ENCODE measurements at places on chromosomes 1 and 21.

DNA sequence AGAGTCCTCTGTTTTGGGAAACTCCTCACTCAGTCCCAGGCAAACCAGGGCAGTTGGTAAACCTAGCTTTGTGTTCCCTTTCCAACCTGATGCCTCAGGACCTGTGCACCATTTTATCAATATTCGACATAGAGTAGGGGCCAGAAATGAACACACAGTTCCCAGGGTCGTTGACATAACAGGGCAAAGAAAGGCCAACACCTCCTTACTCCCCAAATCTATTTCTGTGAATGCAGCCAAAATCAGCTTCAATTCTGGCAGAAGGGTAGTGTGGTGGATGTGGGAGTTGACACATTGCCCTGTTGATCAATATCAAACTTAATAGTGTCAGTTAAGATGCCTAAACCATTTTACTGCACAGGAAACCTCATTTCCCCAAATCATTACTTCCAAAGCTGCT, 104.6 kb upstream of the SPATA6 start:
- DNase-seq: no peak

DNA sequence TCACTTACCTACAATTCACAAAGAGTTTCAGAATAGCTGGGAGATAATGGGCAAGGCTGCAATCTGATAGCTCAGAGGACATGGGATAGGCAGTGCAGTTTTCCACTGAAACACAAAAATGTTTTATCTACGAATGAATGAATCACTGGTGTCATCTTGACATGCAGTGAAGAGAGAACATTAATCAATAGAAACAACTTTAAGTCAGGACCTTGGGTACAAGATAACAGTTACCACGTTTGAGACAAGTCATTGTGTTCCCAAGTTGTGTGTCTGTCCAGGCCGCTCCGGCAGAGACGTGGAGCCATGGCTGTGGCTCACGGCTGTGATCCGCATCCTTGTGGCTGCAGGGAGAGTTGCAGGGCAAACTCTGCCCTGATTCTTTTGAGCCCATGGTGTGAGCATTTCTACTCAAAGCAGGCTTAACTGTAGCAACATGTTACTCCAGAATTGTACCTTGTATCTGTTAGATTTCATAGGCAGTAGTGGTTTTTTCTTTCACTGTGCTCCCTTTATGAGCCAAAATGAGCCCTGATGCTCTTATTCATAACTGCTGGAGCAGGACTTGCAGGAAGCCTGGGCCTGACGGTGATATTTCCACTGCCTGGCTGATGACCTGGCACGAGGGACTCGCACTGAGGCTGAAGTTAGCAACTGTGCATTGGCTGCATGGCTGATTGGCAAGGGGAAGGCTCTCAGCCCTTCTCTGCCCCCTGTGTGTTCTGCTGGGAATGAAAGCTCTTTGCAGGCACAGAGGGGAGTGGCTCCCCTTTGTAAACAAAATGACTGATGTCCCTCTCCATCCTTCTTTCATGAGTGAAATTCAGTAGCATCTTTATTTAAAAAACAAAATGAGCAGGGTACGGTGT, 465.2 kb downstream of the AJAP1 start:
- DNase-seq: no peak

GRCh38 chr1:86641318-86641717, 63.1 kb upstream of the SH3GLB1 start:
- no peak for DNase-seq

GRCh38 chr1:224542783-224543440, 73.2 kb upstream of the CNIH3 start:
- DNase-seq: no peak

GRCh38 chr21:34989337-34990151, 59.6 kb downstream of the RUNX1 start:
- DNase-seq: no peak

DNA sequence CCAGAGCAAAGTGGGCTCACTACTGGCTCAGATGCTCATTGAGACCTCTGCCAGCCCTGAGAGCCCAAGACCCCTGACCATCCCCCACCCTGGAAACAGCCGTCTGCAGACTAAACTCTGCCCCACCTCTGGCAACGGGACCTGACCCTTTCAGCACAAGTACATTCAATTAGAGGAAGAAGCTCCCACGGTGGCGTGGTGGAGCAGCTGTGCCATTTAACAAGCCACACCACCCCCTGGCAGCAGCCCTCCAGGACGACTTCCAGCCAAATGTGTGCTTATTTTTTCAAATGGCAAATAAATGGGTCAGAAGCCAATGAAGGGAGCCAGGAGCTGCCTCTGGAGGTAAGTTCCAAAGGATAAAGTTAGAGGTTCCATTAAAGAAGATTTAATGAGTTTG, 226.7 kb downstream of the NPHP4 start:
- DNase-seq: peak; percentile 74

DNA sequence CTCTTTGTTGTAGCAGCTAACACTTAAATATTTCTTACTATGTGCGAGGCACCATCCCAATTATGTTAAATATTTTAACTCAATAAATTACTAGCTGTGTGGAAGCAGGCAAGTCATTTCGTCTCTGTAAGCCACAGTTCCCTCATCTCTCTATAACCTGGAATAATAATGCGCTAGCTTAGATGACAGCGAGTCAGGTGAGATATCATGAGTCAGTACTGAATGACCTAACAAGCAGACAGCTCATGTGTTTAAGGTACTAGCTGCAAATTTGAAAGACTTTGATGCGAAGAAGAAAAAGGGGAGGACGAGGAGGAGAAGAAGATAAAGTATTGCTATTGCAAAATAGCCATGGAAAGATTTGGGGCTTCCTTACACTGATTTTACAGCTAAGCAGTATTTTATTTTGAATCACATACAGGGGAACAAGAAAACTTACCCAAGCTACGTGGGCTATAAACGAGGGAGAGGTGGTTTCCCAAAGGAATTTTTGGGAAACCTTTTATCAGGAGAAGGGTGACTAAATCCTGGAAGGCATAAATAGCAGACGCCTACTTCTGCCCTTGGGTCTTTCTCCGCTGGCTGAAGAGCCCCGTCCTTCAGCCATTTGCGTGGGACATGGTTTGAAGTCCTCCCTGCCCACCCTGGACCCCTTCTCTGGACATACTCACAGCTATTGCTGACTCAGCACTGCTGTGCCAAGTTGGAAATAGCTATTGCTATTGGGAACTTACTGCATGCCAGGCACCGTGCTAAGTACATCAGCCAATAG, 8.9 kb downstream of the CITED4 start:
- no peak for DNase-seq

- DNase-seq: no peak
Observed at GRCh38 chr1:168535536-168535935, 8.3 kb downstream of the XCL2 start.

DNA sequence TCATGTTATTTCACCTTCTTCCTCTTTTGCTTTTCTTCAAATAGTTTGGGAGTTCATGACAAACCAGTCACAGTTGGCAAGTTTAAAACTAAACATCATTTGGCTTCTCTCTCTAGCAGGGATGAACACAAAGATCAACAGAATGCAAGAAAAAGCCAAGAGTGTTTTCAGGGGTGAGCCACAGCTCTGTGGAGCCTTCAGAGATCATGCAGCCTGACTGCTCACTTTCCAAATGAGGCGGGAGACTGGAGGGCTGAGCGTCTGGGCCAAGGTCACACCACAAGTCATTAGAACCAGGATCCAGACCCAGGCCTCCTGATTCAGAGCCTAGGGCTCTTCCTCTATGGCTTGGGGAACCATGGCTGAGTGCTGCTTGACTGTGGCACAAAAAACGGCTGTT, 2.7 kb downstream of the DPT start:
- DNase-seq: no peak

GRCh38 chr1:204443260-204443619, 31.6 kb upstream of the PPP1R15B start:
- DNase-seq: no peak

GRCh38 chr1:30198795-30199403, 524.5 kb downstream of the MATN1 start:
- DNase-seq: no peak

DNA sequence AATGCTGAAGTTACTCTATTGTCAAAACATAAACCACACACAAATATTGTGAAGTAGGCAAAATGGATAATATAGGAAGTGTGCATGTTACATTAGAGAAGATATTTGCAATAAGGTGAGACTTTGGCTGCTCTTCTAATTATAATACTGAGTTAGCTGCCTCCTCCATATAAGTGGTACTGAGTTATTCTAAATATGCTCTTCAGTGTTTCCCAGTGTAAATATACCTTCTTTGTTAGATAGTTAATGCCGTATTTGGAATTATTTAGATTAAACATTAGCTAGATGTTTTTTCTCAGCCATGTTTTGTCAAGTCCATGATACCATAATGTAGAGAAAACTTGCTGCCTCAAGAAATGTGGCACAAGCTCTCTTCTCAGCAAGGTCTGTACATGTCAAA, 186.4 kb downstream of the PTPRC start:
- DNase-seq: no peak

DNA sequence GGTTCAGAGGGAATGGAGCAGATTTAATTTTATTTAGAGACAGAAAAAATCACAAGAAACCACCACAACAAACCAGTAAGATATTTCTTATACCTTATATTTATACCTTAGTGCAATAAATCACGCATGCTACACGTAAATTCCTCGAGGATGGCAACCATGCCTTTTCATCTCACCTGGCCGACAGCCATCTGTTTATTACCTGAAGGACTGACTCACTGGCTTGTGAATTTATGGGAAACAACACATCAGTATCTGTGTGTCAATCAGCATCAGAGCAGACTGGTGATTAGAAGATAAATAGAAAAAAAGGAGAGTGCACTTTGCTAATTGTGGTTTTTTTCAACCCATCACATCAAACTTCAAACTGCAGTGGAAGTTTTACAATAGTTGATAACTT, 58.4 kb downstream of the S1PR1 start:
- DNase-seq: no peak

DNA sequence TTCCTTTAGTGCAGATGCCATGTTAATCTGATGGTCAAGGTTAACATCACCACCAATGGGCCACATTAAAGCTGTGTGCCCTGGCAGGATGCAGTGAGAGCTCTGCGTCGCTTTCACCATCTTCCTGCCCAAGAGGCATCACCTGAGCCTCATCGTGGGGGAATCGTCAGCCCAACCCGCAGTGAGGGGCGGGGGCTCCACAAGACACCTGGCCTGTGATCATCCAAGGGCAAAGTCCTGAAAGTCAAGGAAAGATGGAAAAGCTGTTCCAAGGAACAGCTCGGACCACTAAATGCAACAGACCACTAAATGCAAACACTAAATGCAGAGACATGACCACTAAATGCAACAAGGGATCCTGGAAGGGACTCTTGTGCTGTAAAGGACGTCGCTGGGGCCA, 49.9 kb downstream of the WDR4 start:
- DNase-seq: no peak

DNA sequence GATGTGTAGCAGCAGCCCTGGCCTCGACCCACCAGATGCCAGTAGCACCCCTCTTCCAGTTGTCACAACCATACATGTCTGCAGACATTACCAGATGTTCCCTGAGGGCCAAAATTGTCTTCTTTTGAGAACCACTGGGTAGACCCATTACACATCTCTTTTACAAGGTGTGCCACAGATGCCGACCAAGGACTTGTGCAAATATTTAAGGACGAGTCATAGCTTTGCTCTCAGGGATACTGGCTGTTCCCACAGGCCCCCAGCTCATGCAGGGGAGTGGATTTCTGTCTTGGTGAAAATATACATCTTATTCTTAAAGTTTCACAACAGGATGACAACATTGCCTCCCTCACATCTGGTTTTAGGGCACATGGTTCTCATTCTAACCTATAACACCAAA, 59.4 kb upstream of the ZBTB18 start:
- DNase-seq: no peak

GRCh38 chr1:51316846-51317120, 13.6 kb downstream of the TTC39A start:
- DNase-seq: no peak

All from NCI-H1105 (cell line).